NCI-H146 (cell line): ENCODE measurements at places on chromosomes 2 and 18.

GRCh38 chr2:169715379-169716237 is 18.0 kb upstream of the KLHL23 start:
- DNase-seq = peak; percentile 10

GRCh38 chr2:106223347-106223746 is 29.2 kb upstream of the UXS1 start:
- DNase-seq = no peak

DNA sequence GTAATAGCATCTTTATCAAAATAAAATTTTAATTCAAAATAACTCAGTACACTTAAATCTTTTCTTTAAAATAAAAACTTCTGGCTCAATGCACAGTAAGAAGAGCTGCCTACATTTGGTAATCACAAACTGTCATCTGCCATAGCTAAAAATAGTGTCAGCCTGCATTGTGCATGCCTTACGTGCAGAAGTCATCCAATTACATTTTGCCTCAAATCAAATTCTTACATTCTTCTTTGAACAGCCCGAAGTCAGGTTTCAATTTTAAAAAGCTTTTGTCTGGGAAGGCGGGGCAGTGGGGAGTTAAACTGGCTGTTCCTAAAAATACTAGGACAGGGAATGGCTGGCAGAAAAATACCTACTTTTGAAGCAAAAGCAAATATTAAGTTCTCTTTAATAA is 51.1 kb downstream of the RTN4 start:
- no peak for DNase-seq

DNA sequence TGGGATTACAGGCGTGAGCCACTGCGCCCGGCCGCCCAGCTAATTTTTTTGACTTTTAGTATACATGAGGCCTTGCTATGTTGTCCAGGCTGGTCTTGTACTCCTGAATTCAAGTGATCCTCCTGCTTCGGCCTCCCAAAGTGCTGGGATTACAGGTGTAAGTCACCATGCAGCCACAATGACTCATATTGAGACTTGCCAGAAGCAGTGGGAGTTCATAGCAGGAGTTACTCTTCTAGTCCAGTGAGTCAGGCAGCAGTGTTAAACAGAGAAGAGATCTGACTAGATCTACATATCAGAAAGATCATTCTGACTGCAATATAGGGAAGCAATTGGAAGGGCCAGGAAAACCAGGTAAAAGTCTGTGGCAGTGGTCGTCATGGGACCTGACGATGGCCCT is 1.5 kb upstream of the FLACC1 start:
- DNase-seq = no peak

- peak; percentile 61 for DNase-seq
Observed at GRCh38 chr2:5285872-5286769, 406.1 kb upstream of the SOX11 start.

DNA sequence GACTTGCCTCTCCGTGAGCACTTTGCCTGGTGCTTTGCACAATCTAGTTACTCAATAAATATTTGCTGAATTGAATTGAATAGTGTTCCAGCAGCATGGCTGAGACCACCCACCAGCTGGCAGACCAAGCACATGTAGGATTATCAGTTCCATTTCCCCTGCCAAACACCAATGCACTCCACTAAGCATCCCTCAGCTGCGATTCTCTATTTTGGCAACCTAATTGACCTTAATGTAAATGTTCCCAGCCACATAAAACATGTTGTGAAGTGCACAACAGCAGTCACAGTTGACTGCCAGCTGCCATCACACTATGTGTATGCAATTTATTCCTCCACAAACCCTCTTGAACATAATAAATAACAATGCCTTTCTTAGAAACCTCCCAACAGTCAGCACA is 1879.4 kb upstream of the PIK3C3 start:
- DNase-seq = peak; percentile 84

DNA sequence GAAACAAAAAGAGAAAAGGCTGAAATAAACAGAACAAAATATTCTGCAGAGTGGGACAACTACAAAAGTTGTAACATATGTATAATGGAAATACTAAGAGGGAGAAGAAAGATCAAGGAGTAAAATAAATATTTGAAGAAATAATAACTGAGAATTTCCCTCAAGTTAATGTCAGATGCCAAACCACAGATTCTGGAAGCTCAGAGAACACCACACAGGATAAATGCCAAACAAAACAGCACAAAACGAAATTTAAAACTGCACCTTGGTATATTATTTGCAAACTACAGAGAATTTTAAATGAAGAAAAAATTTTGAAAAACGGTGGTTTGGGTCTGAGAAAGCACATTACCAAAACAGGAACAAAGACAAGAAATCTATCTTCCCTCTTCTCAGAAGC is 1588.9 kb upstream of the TMEFF2 start:
- no peak for DNase-seq

DNA sequence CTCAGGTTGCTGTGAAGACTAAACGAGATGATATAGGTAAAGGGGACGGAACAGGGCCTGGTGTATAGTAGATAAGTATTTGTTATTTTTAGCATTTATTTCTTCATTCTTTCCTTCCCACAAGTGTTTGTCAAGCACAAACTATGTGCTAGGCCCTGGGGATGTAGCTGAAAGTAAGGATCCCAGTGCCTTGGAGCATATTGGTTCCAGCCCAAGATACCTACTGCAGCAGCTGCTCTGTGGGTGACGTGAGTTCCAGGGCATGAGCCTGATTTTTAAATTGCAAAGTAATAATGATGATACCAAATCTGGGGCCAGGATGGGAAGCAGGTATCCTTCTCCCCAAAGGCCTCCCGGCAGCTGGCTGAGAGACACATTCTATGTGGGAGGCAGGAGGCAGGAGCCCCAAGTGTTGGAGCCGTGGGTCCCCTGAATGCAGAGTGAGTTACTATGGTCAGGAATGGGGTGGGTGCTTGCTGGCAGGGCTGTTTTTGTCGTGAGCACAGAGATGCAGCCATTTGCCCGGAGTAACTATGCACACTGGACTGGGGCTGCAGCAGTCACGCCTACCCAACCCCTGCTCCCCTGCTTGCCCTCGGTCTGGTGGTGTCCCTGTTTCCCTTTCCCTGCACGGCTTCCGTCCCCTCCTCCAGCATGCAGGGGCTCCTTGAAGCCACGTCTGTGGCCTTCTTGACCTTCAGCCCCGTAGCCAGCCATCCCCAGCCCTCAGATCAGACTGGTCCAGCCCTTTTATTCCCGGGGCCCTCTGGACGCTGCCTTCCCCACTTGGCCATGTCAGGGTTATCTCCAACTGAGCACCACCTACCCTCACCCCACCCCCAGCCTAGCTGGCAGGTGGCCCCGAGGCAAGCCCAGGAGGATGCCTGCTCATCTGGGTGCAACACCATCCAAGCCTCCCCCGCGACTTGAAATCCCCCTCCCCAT is 52.4 kb downstream of the INHBB start:
- no peak for DNase-seq

- no peak for DNase-seq
Observed at GRCh38 chr2:152473151-152473857, 138.3 kb downstream of the FMNL2 start.

- no peak for DNase-seq
Observed at GRCh38 chr18:39596891-39597290, 2031.3 kb upstream of the CELF4 start.

GRCh38 chr2:57460396-57461276 is 586.0 kb upstream of the VRK2 start:
- no peak for DNase-seq

GRCh38 chr2:101188683-101189405 is 37.7 kb upstream of the TBC1D8 start:
- peak; percentile 44 for DNase-seq

DNA sequence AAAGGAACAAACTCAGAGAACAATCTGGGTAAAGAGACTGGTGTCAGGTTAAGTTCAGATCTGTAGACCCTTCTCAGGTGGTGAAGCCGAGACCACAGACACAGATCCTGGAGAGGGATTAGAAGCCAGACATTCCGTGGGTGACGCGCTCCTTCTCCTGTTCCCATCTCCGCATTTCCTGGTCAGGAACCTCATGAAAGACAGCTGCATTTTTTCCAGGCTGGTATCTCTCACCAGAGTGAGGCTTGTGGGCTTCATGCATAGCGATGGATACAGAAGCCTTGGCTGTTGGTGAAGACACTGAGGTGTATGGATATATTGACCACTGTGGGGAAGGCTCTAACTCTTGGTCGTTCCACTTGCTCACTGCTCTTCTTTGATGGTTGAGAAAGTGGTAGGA is 152.6 kb downstream of the FAM210A start:
- DNase-seq = no peak

DNA sequence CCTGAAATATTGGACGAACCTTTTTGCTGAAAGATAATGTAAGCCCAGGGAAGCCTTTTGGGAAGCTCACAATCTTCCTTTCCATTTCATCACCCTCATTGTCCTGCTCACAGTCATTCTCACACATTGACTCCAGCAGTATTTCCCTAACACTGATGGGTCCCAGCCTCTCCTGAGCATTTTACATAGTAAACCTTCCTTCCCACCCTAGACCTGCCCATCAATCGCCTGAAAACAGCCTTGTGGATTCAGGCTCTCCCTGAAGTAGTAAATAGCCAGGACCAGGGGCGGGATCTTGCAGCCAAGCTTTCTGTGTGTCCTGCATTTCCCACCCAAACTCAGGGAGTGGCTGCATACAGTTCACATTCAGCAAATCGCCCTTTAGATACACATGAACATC is 149.9 kb downstream of the CYRIA start:
- no peak for DNase-seq

- DNase-seq = no peak
Observed at GRCh38 chr18:12462242-12462641, 54.5 kb downstream of the PRELID3A start.

- DNase-seq = no peak
Observed at GRCh38 chr2:219386532-219387280, 1.0 kb downstream of the DNPEP start.

DNA sequence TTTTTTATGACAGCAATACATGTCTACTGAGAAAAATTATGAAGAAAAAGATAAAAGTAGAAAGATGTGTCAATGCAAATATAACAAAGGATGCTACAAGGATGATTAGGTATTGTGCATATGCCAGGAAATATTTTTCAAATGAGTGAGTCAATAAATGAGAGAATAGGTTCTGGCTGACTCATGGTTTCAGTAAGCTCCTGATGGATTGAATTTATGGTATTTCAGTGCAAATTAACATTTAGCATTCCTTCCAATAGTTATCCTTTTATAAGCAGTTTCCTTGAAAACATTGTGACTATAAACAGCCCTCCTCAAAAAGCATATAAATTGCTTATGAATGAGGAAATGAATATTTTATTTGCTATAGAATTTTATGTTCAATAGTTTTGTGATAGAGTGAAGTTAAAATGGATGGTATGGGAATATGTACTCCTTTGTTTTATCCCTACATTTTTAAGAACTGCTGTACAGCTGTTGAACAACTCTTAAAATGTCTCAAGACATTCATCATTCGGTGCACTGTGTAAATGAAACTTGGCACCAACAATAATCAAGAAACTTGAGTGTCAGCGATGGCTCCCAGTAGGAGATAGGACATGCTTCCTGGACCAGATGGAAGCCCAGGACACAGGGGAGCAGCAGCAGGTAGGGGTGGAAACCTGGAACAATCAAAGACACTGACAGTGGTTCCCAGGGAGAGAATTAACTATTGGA is 144.7 kb downstream of the PMAIP1 start:
- peak; percentile 7 for DNase-seq

GRCh38 chr2:37797081-37797480 is 125.6 kb upstream of the CDC42EP3 start:
- no peak for DNase-seq

DNA sequence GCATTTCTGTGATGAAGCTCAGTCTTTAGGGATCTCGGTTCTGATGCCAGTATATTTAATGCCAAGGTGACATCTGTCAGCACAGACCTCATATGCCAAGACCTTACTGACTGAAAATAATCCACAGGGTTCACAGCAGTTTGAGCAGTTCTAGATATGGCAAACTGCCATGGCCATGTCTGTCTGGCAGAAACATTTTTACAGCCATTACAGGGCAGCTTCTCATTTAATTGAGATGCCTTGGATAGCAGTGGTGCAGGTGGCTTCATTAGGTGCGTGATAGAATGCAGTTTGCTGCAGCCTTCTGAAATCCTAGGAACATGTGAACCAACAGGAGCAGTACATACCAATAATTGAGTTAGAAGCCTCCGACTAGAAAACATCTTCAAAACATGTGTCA is 510.6 kb downstream of the XIRP2 start:
- DNase-seq = no peak

DNA sequence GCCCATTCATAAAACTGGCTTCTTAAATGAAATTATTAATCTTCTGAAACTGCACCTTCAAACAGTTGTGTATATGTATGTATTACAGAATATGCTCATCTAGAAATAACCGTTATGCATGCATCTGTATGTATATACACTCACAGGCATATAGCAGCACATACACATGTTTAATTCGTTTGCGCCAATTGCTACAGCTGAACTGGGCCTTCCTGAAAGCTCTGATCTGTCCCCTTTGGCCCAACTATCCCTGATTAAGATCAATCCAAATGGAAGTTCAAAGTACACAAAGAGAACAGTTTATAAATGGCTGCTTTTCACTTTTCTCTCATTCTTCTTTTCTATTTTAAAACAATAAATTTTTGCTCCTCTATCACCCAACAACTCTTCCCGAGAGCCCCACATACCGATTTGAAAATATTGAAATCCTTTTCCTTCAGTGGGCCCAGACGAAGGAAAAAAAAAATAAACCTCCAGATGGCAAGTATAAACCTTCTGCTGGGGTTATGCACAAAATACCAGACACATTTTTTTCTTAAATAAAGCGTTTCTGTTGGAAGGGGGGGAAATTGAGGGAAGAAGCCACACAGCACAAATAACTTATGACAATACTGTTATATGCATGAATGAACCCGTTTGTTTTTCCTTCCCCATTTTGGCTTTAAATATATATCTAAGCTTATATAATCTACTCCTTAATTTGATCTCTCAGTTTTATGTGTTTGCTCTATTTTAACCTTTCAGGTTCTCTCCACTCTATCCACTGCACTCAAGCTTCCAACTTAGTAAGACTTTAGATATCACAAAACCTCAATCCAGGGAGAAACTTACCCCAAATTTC is 267.3 kb downstream of the TCF4 start:
- DNase-seq = no peak

DNA sequence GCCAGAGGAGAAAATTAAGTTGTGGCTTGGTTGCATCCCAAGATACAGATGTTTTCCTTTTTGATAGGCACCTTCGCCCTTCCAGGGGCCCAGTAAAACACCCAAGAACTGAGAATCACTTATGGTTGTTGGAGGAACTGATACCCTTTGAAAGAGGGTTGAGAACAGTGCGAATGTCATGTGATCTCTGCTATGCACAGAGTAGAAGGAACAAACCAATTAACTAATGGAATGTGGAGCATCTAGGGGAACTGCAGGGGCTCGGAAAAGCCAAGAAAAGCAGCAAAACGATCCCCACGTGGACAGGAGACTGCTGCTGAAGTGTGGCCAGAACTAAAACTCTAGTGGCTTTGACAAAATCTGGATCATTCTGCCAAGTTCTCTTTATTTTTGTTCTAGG is 58.8 kb downstream of the APOB start:
- DNase-seq = no peak

DNA sequence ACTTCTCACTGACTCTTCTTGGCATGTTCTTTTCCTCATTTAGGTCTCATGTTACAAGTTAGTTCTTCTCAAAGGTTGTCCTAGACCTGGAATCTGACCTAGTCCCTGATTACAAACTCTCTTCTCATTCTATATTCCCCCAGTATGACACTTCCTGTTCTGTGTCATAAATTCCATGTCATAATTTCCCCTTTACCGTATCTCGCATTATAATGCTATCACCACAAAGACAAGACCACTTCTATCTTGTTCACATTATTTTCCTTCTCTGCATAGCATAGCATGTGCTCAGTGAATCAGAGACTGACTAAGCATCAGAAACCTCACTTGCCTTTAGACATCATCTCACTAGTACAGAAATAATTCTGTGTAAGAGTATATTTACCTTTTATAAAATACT is 63.6 kb upstream of the CAVIN2 start:
- no peak for DNase-seq

GRCh38 chr2:195121341-195121740 is 535.7 kb upstream of the SLC39A10 start:
- peak; percentile 1 for DNase-seq
